Effector memory CD4-positive, alpha-beta T cell (primary cell): ENCODE measurements at places on chromosomes 16 and 17.

DNA sequence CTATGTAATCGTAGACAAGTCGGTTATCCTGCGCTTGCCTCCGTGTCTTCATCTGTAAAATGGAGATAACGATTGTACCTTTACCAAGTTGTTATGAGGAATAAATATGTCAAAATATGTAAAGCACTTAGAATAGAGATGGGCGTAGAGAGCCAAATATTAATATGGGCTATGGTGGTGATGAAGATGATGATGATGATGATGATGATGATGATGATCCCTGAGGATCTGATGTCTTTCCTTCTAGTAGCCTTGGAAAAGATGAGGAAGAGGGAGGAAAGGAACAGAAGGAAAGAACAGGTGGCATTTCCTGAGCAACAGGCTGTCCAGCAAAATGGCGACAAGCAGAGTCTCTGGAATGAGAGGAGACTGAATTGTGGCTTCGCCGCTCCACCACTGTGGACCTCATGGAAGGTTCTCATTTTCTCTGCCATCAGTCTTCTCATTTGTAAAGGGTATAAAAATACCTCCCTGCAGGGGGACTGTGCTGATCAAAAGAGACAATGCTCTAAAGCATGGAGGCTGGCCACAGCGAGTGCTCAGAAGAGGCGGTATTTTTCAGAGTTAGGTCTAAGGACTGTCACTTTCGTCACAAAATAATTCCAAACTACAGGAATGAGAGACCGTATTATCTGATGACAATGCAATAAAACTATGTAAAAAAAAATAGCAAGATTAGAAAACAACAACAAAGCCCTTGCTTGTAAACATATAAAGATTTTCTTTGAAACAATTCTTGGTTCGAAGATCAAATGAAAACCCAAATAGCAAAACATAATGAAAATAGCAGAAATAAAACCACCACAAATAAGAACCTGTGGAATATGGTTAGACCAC, 17.2 kb upstream of the RCVRN start:
- DNase-seq, result no peak

DNA sequence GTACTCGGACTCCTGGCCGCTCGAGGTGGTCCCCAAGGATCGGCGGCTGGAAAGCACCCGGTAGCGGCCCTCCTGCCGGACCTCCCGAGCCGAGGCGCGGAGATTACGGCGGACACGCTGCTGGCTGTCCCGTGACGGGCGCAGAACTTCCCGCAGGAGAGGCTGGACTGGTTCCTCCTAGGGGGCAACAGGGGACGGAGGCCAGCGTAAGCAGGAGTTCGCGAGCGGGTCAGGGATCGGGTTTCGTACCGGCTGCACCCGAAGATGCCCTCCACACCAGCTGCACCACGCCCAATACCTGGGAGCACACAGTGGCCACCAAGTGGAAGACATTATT, 341 bp downstream of the SLC7A6OS start:
- DNase-seq, result no peak

DNA sequence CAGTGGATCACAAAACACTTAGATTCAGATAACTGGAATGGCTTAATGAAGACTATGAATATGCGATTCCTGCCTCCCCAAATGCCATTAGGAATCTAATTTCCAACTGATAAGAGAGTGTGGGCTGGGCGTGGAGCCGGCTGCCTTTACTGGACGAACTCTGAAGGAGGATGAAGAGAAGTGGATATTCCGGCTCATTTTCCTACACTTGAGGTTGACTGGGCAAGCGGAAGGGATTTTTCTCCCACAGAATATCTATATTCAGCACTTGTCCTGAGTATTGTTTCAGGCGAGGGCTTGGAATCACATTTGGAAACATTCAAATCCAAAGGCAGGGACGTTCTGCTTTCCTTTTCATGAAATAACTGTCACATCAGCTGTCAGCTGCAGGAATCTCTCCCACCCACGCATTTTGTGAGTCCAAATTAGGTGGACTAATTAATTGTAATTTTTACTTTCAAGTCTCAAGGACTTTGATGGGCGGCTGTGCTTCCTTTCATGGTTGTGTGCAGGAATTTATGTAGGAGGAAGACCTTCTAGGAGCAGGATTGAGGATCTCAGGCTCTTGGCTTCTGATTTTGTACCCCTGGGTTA, 138.5 kb downstream of the PITPNC1 start:
- no peak for DNase-seq

DNA sequence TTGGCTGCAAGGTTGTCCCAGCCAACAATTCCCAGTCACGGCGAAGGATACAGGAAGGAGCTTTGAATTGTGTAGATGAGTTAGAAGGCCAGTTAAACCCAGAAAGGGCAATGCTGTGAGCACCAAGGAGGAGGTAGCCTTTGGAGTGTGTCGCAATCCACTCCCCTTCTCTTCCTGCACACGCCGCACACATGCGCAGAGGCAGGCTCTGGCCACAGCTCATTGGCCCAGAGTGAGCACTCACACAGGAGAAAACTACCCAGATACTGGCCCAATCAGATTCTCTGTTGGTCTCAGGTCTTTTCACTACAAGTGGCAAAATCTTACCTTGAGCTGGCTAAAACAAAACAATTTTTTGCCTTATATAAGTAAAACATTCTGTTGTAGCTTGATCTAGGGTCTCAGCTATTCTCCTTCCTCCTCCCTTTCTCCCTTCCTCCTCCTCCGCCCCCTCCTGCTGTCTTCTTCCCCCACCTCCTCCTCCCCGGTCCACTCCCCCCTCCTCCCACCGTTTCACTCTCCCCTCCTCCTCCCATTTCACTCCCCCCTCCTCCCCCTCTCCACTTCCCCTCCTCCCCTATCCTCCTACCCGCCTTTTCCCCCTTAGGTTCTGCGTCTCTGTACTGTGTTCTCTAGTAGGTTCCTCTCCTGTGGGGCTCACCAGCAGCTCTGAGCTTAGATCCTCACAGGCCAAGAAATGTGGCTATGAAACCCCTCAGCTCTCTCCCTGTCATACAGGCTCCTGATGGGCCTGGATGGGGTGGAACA, 344.9 kb downstream of the CPPED1 start:
- no peak for DNase-seq

- DNase-seq, result no peak
Observed at GRCh38 chr16:89952551-89952950, 4.0 kb downstream of the DEF8 start.

DNA sequence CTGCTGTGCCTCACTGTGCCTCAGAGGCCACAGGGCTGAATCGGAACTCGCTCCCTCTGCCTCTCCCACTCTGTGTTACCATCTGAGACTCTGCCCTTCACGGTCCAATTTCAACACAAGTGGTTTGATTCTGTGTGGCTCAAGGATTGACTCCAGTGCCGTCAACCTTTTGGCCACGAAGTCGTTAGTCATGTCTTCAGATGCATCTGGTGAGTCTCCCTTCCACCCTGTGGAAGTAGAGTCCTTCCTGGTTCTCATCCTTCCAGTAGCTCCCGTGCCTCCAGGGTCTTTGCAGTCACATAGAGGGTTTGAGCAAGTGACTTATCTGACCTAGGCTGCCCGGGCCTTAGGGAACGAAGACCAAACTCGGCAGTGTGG, 51.2 kb downstream of the PGS1 start:
- DNase-seq, result no peak

GRCh38 chr16:80541306-80541694, 507 bp downstream of the DYNLRB2 start:
- no peak for DNase-seq

DNA sequence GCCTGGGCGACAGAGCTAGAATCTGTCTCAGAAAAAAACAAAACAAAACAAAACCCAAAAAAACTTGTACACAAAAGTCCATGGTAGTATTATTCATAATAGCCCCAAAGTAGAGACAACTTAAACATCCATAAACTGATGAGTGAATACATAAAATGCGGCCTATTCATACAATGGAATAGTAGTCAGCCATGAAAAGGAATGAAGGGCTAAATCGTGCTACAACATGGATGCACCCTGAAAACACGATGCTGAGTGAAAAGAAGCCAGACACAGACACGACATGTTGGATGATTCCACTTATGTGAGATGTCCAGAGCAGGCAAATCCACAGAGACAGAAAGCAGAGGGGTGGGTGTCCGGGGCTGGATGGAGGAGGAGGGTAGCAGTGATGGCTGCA, 12.3 kb downstream of the KCNG4 start:
- no peak for DNase-seq

- no peak for DNase-seq
Observed at GRCh38 chr16:83447560-83447959, 360.2 kb upstream of the HSBP1 start.

DNA sequence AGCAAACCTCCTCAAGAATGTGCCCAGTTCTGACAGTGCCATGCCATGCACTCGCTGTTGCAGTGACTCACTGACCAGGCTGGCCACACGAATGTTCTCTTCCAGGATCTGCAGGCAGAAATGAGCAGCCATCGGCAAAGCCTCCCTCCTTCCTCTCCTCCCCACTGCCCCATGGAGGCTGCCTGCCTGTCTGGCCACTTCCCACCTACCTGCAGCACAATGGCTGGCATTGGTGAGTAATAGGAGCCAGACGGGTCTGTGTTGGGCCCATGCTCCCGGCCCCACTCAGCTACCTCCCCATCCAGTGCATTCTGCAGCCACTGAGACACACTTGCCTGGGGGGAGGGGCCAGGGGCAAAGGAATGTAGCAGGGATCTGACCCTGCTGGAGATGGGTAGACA, 2.8 kb upstream of the MATCAP1 start:
- no peak for DNase-seq

DNA sequence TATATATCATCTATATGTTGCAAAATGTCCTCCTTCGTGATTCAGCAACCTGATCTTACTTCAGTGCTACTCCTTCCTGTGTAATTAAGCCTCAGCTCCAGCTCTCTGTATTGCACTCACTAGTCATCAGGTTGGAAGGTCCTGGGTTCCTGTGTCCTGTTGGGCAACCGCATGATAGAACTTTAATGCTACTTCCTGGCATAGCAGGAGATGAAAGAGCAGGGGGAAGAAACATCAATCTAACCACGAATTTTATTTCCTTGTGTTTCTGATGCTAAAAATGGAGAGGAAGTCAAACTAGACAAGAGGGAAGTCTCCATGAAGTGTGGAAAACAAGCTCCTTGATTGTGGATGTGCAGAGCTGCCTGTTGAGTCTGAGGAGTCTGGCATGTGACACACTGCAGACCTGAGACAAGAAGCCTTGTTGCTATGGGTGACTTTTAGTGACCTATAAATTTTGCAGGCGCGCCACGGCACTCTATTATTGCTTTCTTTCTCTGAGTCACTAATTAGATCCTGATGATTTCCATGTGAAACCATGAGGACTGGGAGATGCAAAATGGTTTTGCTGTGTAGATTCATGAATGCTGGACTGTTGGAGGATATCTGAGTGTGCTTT, 25.6 kb downstream of the IGSF6 start:
- peak; percentile 19 for DNase-seq

- no peak for DNase-seq
Observed at GRCh38 chr17:32792207-32792606, 84.7 kb downstream of the MYO1D start.

DNA sequence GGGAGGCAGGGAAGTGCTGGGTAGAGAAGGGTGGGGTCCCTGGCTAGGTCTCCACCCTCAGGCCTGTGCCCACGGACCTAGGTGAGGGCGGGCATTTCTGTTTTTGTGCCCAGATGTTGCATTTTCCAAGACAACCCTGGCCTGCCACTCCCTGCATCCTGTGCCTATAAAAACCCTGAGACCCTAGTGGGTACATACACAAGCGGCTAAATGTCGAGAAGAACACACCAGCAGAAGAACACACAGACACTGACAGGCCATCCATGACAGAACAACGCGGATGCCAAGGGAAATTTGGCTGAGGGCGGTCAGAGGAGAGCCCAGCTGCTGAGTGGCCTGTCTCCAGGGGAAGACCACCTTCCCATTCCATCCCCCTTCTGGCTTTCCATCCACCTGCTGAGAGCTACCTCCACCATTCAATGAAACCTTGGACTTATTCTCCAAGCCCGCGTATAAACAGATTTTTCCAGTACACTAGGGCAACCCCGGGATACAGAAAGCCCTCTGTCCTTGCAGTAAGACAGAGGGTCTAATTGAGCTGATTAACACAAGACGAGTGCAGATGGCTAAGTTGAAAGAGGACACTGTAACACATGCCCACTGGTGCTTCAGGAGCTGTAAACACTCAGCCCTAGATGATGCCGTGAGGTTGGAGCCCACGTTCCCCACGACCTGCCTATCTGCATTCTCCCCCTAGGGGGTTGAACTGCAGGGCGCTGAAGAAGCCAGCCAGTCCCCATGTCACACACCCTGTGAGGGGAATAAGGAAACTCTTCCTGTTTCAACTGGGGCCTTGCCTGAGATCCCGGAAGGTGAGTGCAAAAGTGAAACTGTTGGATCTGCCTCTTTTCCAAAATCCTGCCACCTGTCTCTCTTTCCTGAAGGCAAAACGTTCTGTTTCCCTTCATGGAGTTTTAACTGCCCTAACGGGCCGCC, 147.2 kb upstream of the COX10 start:
- no peak for DNase-seq

DNA sequence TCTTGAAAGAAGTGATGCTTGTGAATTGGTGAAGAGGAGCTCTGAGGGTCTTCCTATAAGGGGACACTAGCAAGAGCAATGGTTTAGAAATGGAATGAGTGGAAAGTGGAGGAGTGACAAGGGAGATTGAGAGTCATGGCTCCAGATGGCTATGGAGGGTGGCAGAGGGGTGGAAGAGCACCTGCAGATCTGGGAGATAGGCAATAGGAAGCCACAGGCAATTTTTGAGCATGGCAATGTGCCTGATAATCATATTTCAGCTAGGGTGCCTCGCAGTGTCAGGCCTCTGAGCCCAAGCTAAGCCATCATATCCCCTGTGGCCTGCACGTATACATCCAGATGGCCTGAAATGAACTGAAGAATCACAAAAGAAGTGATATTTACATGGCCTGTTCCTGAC, 21.5 kb downstream of the RGS9 start:
- DNase-seq, result no peak

DNA sequence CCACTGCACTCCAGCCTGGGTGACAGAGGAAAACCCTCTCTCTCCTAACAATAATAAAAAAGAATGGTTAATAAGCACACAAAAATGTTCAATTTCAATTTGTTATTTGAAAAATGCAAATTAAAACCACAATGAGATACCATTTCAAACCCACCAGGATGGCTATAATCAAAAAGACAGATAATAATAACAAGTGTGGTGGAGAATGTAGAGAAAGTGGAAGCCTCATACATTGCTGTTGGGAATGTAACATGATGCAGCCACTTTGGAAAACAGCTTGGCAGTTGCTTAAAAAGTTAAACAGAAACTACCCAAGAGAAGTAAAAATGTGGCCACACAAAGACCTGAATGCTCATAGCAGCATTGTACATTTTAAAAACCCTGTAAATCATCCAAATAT, 51.8 kb upstream of the MAP3K14 start:
- DNase-seq, result no peak

DNA sequence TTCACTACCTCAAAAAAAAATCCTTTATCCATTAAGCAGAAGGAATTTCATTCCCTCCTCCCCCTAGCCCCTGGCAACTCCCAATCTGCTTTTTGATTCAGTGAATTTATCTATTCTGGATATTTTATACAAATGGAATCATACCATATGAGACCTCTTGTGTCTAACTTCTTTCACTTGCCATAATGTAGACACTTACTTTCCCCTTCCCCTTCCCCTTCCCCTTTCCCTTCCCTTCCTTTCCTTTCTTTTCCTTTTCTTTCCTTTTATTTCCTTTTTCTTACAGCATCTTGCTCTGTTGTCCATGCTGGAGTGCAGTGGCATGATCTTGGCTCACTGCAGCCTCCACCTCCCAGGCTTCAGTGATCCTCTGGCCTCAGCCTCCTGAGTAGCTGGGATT, 50.5 kb downstream of the PSMD12 start:
- DNase-seq, result no peak
